GM23248 (cell line): ENCODE measurements at places on chromosomes 16 and 17.

- DNase-seq: peak; percentile 92
Measured at GRCh38 chr17:30950669-30951399, 20.0 kb upstream of the RNF135 start.

DNA sequence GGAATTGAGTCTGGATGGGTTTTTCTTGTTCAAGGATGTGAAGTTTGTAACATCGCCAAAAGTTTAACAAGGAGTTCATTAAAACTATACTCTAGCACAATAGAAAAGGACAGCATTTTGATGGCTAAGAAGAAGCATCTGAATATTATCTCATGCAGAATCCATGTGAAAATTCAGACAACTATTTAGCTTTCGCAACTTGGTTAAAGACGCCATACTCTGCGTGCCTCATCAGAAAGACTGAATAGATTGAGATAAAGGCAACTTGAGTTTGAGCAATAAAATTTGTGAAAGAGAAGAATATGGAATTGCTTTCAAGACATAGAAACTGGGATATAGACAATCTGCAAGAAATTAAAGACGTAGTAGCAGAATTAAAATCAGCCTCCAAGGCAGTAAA, 151.1 kb upstream of the MYOCD start:
- DNase-seq: no peak

GRCh38 chr17:62805234-62805633, 2.9 kb downstream of the MARCHF10 start:
- peak; percentile 65 for DNase-seq

DNA sequence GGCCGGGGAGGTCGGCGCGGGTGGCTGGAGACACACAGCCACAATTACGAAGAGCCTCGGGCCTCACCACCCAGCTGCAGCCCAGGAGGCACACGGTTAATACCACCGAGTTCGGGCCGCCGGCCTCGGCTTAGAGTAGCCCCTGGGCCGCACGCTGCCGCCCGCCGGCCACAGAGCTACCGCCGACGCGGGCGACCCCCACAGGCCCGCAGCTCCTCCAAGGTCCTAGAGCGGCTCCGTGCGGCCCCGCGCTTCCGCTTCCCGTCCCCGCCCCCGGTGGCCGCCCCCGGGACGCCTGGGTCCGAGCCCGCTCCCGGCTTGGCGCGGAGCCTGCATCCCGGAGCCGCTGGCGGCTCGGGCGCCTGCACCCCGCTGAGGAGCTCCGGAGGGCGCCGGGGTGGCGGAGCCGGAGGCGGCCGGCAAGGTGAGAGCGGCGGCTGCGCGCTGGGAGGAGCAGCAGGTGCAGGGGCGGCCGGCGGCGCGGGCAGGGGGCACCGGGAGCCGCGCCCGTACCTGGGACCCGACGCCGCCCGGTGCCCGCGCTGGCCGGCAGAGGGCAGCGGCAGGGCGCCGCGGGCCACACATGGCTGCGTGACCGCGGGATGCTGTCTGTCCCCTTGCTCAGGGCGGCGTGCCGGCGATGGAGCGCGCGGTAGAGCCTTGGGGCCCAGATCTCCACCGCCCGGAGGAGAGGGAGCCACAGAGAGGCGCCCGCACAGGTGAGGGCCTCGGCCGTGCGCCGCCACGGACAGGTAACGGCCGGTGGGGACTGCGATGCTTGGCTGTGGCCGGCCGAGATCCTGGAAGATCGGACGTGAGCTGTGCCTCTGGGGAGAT, at the start of gene ZNF48:
TSS of gene ZNF48 (plus strand) at position 266 of the 837 bp plus-strand sequence. CDS start at position 641, 375 bp downstream.
- DNase-seq: peak; percentile 94
